Neuronal stem cell (in vitro differentiated cells): ENCODE measurements at places on chromosomes 5 and 9.

GRCh38 chr9:81393985-81394811, 295.1 kb downstream of the TLE1 start:
- H3K4me1 ChIP-seq = peaks cover 20% of the 10 kb centered on the region
- no peaks in the 10 kb centered on the region for H3K27me3 ChIP-seq
- H3K27ac ChIP-seq = no peak overlapping the region

DNA sequence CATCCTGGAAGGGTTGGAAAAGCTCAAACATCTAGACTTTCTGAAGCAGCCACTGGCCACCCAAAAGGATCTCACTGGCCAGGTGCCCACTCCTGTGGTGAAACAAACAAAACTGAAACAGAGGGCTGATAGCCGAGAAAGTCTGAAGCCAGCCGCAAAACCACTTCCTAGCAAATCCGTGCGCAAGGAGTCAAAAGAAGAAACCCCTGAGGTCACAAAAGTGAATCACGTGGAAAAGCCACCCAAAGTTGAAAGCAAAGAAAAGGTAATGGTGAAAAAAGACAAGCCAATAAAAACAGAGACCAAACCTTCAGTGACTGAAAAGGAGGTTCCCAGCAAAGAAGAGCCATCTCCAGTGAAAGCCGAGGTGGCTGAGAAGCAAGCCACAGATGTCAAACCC, 87.6 kb downstream of the MAP1B start:
- no peak overlapping the region for H3K4me3 ChIP-seq
- H3K27me3 ChIP-seq = no peaks in the 10 kb centered on the region
- no peak overlapping the region for H3K27ac ChIP-seq
- peaks cover 100% of the 10 kb centered on the region for H3K36me3 ChIP-seq

DNA sequence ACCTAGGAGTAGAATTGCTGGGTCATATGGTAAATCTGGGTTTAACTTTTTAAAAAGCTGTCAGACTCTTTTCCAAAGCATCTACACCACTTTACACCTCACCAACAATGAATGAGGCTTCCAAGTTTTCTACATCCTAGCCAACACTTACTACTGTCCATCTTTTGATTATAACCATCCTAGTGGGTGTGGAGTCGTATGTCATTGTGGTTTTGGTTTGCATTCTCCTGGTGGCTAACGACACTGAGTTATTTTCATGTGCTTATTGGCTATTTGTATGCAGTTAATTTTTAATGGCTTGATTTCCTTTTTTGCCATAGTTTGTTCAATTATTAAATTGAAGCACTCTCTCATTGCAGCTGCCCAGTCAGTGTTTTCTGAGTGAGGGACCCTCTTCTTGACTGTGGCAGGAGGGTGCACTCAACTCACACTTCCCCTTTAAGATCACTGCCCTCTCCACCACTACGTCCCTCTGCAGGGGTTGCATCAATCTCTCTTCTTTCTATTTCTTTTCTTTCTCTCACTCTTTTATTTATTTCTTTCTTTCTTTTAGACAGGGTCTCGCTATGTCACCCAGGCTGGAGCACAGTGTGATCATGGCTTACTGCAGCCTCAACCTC, 182.3 kb downstream of the C9orf152 start:
- DNase-seq = no peak
- no peak overlapping the region for H3K4me3 ChIP-seq
- H3K36me3 ChIP-seq = no peaks in the 10 kb centered on the region

DNA sequence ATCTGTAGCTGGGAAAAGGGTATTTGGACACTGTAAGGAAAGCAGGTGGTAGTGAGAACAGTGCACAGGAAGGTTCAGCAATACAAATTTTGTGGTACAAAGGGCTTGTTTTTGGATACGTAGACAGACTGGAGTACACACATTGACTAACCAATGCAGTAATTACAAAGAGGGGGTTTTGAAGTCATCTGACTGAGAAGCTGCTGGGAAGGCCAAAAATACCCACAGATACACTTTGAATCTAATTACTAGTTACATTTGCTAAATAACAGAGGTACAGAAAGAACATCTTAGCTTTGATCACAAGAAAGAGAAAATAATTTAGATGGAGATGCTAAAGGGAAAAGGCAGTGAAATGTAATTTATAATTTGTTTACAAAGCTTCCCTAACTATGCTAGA, 45.9 kb downstream of the PKD2L2 start:
- DNase-seq = no peak
- H3K4me3 ChIP-seq = no peak overlapping the region
- H3K4me1 ChIP-seq = no peaks in the 10 kb centered on the region
- peaks cover 11% of the 10 kb centered on the region for H3K36me3 ChIP-seq
- H3K27me3 ChIP-seq = no peaks in the 10 kb centered on the region

DNA sequence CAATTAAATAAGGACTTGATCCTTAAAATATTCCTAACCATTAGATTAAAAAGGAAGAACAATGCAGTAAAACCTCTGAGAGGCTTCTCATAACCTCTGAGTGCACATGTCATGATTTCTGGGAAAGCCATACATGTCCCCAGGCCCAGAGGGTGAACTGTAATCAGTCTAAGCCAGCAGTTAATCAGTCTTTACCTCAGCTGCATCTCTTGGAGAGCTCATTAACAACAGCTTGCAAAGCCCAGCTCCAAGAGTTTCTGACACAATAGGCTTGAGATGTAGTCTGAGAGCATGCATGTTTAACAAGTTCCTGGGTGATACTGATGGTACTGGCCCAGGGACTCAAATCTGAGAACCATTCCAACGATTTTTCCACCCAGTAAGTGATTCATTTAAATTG, 392.1 kb downstream of the DNAH5 start:
- no peaks in the 10 kb centered on the region for H3K27me3 ChIP-seq
- DNase-seq = no peak
- H3K4me3 ChIP-seq = no peak overlapping the region
- no peaks in the 10 kb centered on the region for H3K36me3 ChIP-seq
- H3K27ac ChIP-seq = no peak overlapping the region
- no peaks in the 10 kb centered on the region for H3K4me1 ChIP-seq

DNA sequence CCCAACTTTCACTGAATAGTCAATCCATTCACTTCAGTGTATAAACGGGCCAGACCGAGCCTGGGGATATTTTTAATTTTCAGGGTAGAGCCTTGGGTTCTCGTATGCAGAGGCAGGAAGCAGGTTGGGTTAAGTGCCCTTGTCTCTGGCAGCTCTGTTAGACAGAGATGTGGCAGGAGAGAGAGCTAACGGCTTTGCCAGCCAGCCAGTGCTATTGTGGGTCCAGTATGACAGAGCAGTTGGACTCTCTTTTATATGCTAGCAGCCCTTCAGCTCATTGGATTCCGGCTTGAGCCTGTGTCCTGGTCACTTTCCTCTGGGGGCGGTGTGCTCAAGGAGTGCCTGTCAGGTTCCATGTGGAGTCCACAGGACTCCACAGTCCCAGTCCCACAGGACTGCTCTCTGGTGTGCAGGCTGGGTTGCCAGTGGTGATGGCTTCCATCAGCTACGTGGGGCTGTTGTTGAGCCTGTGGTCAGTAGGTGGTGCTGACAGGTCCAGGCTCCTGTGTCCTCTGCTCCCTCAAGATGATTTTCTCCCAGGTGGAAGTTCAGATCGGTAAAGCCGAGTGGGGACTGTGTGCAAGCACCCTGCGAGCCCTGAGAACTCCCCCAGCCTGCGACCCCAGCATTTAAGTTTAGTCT, 14.3 kb downstream of the CLTA start:
- peaks cover 13% of the 10 kb centered on the region for H3K4me1 ChIP-seq
- H3K27ac ChIP-seq = no peak overlapping the region
- no peak overlapping the region for H3K4me3 ChIP-seq
- peaks cover 50% of the 10 kb centered on the region for H3K36me3 ChIP-seq

- no peaks in the 10 kb centered on the region for H3K27me3 ChIP-seq
- no peak overlapping the region for H3K4me3 ChIP-seq
- no peak overlapping the region for H3K27ac ChIP-seq
- no peaks in the 10 kb centered on the region for H3K4me1 ChIP-seq
Observed at GRCh38 chr5:134131165-134131564, 16.7 kb downstream of the TCF7 start.

DNA sequence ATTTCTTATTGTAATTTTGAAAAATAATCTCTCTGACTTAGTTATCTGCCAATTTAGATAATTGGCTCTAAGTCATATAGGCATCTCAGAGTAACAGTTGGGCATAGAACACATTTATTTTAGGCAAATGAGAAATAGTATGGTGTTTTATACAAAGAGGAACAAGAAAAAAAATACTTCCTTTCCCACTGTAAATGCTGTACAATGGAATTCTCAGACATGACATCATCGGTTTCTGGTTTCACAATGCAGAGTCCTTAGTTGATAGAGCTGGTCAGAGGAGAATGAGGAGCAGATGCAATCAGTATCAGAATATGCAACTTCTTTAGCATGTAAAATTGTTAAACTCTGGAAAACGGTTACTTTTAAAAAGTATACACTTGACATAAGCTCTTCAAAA, 49.4 kb downstream of the PLK2 start:
- no peaks in the 10 kb centered on the region for H3K36me3 ChIP-seq
- no peak for DNase-seq

DNA sequence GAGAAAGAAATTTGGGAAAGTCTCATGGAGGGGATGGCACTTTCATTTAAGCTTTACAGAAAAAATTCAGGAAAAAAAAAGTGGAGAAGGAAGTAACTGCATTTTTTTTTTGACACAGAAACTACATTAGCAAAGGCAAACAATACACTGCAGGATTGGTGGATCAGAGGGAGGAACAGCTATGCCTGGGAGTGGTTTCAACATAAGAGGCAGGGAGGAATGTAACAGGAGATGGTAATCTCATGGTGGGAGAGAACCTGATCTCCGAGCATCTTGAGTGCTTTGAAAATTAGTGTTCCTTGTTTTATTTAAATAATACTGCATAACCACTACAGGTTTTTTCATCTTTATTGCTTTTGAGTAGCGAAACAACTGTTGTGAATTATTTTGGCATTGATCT, 249.4 kb downstream of the FAM170A start:
- H3K27me3 ChIP-seq = no peaks in the 10 kb centered on the region
- no peaks in the 10 kb centered on the region for H3K36me3 ChIP-seq
- no peak overlapping the region for H3K27ac ChIP-seq

GRCh38 chr9:136257381-136258298, 12.0 kb upstream of the QSOX2 start:
- peaks cover 2% of the 10 kb centered on the region for H3K4me1 ChIP-seq
- no peak overlapping the region for H3K4me3 ChIP-seq
- DNase-seq = no peak
- H3K27me3 ChIP-seq = peaks cover 76% of the 10 kb centered on the region
- H3K36me3 ChIP-seq = no peaks in the 10 kb centered on the region
